HEK293T (cell line): ENCODE measurements at places on chromosomes 2 and 18.

DNA sequence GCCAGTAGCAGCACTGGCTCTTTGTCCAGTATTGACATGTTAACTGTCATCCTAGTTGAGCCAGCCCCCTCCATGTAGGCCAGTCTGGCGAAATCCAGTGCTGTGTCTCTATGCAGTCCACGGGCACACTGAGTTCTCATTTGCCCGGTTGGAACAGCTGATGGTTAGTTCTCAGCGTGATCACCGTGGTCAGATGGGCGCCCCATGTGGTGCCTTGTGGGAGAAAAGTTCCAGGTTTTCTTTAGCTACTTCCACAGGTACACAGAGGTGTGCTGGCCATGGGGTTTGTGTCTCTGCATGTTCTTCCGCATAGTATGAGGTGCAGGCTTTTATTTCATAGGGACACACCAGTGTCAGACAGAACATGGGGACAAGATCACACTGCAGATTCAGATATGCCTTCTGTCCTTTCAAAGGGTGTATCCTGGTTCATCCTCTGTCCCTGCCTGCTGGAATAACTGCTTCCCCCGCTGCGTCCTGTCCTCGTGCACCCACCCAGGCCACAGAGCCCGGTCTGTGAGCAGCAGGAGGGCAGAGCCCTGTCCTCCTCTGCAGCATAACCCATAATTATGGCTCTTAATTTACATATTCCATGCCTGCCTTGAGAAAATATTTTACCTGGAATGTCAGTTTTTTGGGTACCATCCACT lies 334.1 kb downstream of the GBX2 start:
- DNase-seq = no peak

- DNase-seq = no peak
Observed at GRCh38 chr2:237647176-237648015, 20.0 kb downstream of the LRRFIP1 start.

GRCh38 chr18:22005191-22005841 lies 164.1 kb upstream of the GATA6 start:
- no peak for DNase-seq

DNA sequence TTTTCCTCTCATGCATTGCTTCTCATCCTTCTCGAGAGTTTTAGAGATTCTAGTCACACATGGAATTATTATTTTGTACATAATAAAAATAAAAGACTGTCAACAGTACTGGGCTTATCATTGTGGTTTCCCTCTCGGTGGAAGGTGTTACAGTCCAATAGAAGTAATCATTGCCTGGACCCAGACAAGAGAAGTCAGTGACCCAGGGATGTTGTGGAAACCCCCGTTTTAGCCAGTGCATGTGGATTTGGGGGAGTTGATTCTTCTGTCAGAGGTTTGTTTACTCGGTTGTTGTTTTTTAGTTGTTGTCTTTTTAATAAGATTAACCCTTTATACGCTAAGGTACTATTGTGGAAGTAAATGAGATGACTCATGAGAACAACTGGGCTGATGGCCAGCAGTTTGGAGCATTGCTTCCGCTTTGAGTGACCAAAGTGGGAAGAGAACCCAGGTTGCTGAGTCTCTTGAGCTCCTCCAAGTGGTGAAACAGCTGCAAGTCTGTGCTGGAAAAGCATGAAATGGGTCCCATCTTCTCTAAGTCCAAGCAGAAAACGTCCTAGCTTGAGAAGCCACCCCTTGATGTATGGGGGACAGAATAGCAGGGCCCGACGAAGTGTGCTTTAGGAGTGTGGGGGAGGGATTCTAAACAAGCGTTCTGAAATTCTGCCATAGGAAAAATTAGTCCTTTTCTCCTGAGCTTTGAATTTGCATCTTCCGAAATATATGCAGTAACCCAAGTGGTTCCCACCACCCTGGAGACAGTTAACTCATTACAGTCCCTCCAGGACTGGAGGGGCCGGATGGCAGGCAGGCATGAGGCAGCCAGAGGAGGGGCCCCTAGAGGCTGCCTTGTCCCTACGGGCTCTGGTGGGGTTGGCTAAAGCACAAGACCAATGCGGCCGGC lies 61.8 kb upstream of the GPR45 start:
- peak; percentile 51 for DNase-seq

DNA sequence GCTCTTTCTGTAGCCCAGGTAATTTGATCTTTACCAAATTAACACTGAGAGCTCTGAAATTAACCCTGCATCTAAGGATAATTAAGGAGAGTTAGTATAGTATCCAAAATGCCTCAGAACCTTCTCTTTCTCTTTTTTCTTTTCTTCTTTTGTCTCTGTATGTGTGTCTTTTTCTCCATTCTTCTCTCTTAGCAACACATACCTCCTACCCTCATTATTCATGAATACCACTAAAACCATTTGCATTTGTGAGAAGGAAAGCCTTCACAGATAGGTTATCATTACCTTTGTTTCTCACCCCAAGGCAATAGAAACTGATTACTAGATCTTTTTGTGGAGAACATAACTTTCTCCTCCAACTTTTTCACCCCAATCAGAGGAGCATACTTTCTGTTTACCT lies 376.5 kb upstream of the NXPH2 start:
- no peak for DNase-seq

GRCh38 chr18:36901277-36901701 lies 72.4 kb downstream of the KIAA1328 start:
- no peak for DNase-seq

GRCh38 chr2:171294608-171295007 lies 133.9 kb upstream of the TLK1 start:
- no peak for DNase-seq

GRCh38 chr2:6934345-6934744 lies 17.1 kb downstream of the RNF144A start:
- DNase-seq = no peak

DNA sequence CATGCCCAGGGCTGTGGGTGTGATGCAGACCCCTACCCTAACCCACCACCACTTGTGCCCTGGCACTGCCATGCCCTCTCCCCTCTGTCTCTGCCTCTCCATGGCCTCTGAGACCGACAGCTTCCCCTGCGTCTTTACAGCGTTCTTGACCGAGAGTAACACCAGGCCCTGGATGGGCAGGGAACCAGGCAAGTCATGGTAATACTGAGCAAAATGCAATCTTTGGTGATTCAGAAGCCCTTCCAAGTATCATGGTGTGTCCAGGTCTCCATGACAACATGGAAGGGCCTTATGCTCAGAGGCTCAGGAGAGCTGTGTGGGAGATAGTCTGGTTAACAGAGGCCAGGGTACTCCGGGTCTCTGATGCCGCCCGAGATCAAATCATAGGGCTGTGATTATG lies 176.1 kb downstream of the KLHL29 start:
- no peak for DNase-seq

DNA sequence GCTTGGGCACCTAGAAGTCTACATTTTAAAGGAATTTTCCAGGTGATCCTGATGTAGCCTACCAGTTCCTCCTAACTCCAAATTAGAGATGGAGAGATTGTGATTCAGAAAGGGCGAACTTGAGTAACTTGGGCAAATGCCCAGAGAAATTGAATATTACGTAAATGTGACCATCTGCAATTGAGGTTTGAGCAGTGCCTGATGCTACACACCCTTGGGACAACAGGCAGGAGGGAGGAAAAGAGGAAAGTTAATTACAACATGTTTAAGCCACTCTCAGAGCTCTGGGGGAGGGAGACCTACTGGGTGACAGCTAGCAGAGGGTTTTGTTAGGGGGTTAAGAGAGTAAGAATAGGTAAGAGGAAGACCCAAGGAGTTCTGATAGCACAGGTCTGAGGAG lies 208.9 kb downstream of the LPIN1 start:
- DNase-seq = no peak

- DNase-seq = no peak
Observed at GRCh38 chr2:218063486-218063885, 5.6 kb upstream of the RUFY4 start.

DNA sequence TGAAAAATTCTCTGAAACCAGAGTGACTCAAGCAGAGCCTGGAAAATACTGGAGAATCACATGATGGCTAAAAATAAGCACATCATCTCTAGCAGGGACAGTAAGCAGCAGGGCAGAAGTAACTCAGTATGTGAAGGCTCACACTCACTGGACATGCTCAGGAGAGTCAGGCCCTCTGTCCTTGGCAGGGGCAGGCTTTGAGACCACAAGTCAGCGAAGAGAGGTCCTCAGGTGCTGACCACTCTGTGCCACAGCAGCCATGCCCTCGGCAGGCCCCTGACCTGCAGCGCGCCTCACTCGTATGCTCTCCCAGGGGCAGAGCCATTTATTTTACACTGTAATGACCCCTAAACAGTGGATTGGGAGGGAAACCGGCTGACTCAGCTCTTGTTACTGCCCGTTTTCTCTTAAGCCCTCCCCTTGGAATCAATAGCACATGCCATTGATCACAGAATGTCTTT lies 76.8 kb downstream of the MAPRE2 start:
- no peak for DNase-seq
